Hypothalamus (tissue), 51 donors: ENCODE measurements at places on chromosomes 11 and 22.

DNA sequence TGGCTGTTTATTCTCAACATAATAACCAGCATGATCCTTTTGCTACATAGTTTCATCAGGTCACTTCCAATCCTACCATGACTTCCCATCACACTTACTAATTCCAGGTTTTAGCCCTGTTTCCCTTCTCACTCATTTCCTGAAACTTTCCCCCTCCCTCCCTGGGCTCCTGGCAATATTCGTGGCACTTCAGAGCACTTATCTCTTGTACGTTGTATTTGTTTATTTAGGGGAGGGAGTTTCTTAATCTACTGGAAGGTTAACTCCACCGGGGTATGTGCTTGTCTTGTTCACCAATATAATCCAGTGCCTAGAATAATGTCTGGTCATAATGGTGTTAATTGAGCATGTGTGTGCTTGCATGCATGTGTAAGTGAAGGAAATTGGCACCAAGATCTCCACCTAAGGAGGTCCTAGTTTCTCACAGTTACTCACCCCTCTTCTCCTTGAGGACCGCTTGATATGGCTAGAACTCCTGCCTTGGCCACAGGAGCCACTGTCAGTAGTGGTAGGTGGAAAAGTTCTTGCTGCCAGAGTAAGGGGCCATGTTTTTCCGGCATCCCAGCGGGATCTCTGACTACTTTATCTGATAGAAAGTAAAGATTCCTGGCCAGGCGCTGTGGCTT is 11.7 kb downstream of the EIF3L start:
- no peak for DNase-seq

DNA sequence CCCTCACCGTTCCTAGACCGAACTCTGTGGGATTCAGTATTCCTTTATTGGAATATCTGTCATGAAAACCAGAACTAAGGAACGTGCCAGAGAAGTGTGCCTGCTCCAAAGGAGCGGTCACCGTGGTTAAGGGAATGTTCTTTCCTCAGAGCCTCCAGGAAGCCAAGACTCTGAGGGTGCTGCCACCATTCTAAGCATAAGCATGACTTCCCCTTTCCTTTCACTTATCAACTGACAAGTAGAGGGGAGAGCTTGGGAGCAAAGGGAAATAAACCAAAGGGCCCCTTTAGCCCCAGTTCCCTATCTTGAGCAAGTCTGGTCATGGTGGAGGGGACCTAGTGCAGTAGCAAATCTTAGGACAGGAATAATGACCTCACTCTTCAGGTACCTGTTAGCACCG is 26.8 kb downstream of the CTR9 start:
- no peak for DNase-seq

GRCh38 chr11:26332572-26332915 is 614 bp downstream of the ANO3 start:
- DNase-seq = no peak

- no peak for DNase-seq
These were observed 16.0 kb downstream of the USP47 start for GRCh38 chr11:11857769-11858168.

GRCh38 chr11:127395034-127395433 is 394.5 kb upstream of the KIRREL3 start:
- DNase-seq = no peak

DNA sequence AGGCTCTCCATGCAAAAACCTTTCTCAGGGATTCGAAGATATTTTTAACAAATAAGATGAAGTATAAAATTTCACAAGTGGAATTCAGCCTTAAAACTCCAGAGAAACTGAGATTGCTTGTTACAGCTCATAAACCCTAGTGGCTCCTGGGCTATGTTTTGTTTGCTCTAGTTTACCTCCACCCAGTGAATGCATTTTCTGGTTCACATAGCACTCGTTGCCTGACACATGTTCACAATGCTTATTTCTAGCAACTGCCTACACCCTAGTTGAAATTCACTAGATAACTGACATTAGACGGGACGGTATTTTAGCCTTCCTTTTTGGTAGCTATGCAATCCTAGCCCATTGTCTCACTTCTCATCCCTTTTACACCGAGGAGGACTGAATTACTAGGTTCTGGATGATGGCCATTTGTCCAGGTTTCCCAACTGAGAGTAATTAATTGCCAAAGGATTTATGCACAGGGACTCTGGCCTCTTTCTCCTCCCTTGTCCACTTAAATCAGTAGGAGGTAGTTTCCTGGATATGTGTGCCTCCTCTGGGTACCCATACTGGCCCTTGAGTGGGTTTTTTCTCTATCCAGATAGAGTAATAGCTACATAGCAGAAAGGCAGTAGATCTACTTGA is 951.6 kb downstream of the DLG2 start:
- DNase-seq = no peak

DNA sequence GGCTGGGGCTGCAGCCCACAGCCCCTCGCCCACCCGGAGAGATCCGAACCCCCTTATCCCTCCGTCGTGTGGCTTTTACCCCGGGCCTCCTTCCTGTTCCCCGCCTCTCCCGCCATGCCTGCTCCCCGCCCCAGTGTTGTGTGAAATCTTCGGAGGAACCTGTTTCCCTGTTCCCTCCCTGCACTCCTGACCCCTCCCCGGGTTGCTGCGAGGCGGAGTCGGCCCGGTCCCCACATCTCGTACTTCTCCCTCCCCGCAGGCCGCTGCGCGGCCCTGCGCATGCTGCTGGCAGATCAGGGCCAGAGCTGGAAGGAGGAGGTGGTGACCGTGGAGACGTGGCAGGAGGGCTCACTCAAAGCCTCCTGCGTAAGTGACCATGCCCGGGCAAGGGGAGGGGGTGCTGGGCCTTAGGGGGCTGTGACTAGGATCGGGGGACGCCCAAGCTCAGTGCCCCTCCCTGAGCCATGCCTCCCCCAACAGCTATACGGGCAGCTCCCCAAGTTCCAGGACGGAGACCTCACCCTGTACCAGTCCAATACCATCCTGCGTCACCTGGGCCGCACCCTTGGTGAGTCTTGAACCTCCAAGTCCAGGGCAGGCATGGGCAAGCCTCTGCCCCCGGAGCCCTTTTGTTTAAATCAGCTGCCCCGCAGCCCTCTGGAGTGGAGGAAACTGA is 731 bp downstream of the GSTP1 start:
- DNase-seq = peak; percentile 43

- no peak for DNase-seq
These were observed 14.0 kb downstream of the RPUSD4 start for GRCh38 chr11:126197277-126197939.

DNA sequence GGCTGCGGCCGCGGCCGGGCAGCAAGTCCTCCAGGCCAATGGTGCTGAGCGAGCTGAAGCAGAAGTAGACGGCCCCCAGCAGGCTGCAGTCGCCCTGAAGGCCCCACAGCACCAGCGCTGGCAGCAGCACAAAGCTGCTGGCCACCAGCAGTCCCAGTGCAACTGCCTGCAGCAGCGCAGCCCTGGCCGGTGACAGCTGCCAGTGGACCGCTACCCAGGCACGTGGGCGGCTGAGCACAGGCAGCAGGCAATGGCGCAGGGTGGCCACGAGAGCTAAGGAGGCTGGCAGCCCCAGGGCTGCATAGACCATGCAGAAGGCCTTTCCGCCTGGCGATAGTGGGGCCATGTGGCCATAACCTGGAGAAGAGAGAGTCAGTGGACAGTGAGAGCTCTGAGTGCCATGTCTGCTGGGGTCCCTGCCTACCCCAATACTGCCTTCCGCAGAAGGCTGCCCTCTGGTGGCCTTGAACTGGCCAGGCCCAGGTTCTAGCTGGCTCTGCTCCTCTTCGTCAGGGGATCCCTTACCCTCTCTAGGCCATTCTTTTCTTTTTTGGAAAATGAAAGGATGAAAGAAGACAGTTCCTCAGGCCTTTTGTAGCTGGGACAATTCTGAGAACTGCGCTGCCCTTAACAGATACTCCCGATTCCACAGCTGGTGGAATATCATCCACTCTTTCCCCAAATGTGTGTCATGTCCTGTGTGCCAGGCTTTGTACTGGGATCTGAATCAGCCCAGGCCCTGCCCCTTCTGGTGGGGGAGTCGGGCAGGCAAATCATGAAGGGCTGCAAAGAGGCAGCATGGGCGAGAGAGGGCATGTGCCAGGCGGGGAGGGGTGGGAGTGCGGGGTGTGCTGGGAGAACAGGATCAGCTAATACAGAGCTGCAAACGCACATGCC is 1.8 kb downstream of the KCNK7 start:
- peak; percentile 74 for DNase-seq

DNA sequence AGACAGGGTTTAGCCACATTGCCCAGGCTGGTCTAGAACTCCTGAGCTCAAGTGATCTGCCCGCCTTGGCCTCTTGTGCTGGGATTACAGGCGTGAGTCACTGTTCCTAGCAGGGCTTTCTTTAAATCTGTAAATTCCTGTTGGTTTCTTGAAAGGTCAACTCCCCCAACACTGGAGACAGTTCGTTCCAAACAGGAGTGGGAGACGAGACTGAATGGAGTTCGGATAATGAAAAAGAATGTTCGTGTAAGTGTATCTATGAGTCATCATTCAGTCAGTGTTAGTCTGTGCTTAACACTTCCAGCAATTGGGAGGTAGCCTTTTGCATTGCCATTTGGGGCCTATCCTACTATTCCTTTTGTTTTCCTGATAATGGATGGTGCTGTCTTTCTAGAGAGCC is 10.0 kb upstream of the BACE1-AS start:
- no peak for DNase-seq

- no peak for DNase-seq
These were observed 129.3 kb upstream of the B3GAT1 start for GRCh38 chr11:134541355-134541754.

DNA sequence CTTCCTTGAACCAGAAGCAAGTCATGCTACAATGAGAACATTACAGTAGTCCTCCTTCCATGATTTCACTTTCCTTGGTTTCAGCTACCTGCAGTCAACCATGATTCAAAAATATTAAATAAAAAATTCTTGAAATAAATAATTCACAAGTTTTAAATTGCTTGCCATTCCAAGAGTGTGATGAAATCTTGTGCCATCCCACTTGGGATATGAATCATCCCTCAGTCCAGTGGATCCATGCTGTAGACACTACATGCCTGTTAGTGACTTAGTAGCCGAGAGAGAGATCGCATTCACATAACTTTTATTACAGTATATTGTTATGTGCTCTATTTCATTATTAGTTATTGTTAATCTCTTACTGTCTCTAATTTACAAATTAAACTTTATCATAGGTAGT is 6.0 kb downstream of the HOATZ start:
- no peak for DNase-seq

GRCh38 chr11:122754553-122755322 is 83.6 kb upstream of the CRTAM start:
- no peak for DNase-seq

- DNase-seq = no peak
These were observed 19.3 kb downstream of the TREH start for GRCh38 chr11:118659953-118660680.

GRCh38 chr11:118650366-118650765 is 29.1 kb downstream of the TREH start:
- no peak for DNase-seq

GRCh38 chr22:31210556-31211421 is 1.3 kb upstream of the LIMK2 start:
- DNase-seq = no peak

- DNase-seq = no peak
These were observed 3.1 kb downstream of the GAB2 start for GRCh38 chr11:78414321-78415051.

DNA sequence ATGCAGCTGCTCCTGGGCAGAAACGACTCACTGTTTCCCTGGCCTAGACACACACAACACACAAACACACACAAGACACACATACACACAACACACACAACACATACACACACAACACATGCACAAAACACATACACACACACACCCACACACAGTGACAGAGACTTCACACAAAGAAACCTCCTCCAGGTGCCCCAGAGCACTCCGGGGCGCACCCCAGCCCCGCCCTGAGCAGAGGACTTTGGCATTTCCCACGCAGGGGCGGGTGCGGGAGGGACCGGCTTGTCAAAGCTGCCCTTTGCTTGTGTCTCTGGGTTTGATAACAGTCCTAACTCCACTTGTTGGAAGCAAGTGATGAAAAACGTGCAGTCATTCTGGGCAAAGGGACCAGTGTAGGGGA is 6.5 kb downstream of the APOBEC3A start:
- no peak for DNase-seq

- DNase-seq = no peak
These were observed 1284.0 kb downstream of the FAM181B start for GRCh38 chr11:81449588-81450156.

DNA sequence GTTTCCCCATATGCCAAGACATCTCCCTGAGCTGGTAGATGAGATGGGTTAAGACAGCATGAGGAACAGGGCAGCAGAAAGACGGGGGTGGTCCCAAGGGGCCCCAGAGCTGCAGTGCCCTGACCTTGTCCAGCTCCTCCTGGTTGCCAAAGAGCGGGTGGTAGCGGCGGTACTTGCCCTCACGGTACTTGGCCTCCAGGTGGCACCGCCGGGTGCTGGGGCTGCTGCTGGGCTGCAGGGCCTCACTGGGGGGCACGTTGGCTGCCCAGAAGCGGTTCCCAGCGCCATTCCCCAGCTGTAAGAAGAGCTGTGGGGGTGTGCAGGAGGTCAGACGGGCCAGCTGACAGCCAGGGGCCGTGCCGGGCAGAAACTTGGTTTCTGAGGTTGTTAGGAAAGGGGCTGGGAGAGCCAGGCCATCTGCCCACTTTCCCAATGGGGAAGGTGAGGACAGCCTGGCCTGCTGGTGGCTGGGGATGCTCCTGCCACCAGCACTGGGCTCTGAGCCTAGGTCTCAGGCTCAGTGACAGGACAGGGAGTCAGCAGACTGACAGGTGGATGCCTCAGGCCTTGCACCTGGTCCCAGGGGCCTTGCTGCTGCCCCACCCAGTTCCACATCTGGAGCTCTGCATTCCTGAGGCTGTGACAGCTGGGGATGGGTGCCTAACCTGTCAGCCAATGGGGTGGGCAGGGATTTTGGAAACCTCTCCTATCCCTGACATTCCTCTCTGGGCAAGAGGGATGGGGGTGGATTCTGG is 30.0 kb upstream of the PDE2A start:
- DNase-seq = no peak

- no peak for DNase-seq
These were observed 72.4 kb upstream of the CARD18 start for GRCh38 chr11:105211806-105212554.

DNA sequence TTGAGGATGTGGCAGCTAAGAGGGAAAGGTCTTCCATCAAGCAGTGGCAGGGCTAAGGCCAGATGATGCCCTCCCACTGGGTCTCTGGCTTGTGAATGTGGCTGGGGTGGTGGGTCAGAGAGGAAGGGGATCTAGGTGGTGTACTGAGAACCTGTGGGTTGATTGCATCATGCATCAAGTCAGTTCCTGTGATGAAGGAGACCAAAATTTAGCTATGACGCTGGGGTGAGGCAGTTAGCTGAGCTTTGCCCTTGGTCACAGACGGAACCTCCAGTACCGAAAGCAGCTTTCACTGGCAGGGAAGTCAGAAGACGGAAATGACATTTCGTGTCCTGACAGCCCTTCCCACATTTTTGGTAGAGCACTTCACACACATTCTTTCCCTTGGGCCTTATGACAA is 20.7 kb downstream of the ATG16L2 start:
- DNase-seq = no peak

DNA sequence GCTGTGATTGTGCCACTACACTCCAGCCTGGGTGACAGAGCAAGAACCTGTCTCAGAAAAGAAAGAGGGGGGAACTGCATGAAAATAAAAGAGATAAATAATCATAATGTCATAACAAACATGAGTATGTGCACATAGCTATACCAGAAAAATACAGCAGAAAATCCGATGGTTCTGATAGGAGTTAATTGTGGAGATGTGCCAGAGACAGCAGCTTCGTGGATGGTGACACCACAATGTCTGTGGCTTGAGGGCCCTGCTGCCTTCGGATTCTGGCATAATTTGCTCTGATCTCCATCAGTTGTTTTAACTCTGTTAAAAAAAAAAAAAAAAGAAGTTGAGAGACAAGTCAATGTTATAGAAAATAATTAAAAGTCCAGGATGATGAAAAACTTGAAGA is 292.2 kb upstream of the MPPED2 start:
- DNase-seq = no peak

- DNase-seq = no peak
These were observed 811.9 kb upstream of the LRRC4C start for GRCh38 chr11:42271306-42271705.
